ENCODE measurements at places on chromosomes 1 and 21.

GRCh38 chr1:97350662-97351061, 570.2 kb downstream of the DPYD start:
- ATAC-seq, result peak; percentile 19

GRCh38 chr1:184113251-184113650, 61.7 kb downstream of the TSEN15 start:
- ATAC-seq, result no peak

GRCh38 chr1:62194651-62195544, at the start of gene L1TD1:
Gene L1TD1, plus strand, starts transcription at chr1:62194849. Its CDS starts 11,780 bp downstream, at chr1:62206629.
- no peak for ATAC-seq

DNA sequence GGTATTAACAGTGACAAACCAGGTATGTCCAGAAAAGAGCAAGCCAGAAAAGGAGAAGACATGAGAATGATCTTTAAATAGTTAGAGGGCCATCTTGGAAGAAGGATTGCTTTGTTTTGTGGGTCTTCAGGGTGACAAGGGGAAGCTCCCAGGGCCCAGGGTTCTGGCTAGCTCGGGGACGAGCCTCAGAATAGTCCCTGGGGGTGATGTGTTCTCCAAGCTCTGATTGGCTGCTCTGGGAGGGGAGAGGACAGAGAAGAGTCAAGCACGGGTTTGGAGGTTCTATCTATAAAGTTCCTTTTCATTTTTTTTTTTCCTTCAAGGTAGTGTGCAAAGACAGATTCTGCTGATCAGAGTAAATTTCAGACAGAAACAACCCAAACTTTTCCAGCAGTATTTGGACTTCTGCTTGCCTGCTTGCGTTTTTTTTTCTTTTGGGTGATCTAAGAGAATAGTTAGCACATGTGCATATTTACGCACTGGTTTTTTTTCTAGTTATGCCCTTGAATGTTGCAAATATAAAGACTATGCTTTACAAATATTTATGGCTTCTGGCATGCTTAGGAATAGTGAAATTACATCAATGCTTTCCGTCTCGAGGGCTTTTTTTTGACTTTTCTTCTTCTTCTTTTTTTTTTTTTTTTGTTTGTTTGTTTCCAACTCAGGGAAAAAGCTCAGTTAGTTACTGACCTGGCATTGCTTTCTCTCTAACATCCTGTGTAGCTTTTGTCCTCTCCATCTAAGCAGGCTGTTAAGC, 59.7 kb downstream of the ROR1 start:
- ATAC-seq, result no peak

DNA sequence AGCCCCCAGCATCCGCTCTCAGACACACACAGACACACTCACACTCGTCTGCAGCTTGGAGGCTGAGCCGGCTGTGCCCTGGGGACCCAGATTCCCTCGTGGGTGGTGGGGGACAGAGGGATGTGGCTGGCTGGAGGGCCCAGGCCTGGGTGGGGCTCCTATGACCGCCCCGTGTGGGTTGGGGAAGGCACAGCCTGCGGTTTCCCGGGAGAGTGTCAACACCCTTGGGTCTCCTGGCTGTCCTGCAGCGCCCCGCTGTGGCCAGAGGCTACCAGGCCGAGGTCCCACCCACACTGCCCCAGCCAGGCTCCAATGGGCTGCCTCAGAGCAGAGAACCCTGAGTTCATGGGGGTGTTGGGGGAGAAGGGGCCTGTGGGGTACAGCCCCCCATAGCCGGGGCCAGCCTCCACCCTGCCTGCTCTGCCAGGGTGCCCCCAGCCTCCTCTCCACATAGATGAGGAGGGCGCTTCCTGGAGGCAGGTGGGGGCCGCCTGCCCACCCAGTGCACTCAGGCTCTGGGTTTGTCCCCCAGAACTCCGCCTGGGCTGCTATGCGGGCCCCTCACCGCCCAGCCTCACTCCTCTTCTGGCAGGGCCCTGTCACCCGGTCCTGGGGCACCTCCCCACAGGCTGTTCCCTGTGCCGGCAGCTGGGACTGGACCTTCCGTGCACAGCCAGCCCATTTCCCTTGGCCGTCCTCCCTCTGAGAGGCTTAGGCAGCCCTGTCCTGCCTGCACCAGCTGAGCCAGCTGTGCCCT, at the start of gene TTC34:
TSS of gene TTC34 (minus strand) at position 159 of the 757 bp plus-strand sequence. CDS start 866 bp downstream, outside the sequence.
- ATAC-seq, result peak; percentile 62

- ATAC-seq, result no peak
These were observed 13.8 kb downstream of the PIP5K1A start for GRCh38 chr1:151211972-151212705.

- no peak for ATAC-seq
These were observed 11.7 kb upstream of the PLEKHO1 start for GRCh38 chr1:150138044-150138443.

DNA sequence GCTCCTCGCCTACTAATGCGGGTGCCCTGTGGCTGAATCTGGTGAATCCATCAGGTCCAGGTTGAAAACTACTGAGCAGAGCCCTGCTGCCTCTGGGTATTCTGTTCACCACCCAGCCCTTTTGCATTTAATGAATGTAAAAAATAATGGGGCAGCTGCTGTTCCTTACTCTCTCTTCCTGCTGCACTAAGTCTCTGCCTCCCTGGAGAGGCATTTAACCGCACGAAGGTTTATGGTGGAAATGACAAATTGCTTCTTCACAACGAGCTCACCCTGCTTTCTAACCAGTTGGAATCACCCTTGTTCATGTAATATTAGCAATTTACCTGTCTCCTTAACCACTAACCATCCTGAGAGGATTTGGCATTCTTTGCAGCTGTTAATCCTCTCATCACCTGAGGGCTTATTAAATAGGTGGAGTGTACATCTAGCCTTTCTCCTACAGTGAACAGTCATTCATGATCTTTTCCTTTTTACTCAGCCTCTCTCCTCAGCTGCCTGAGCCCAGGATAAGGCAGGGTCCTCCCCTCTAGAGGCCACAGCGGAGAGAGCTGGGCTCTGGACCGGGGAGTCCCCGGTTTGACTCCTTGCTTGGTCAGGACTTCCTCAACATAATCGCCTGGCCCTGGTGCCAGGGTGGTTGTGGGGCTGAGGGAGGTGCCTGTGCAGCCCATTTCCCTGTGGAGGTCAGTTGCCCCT, 97.6 kb downstream of the NOS1AP start:
- no peak for ATAC-seq

- no peak for ATAC-seq
These were observed 11.4 kb downstream of the DMRTB1 start for GRCh38 chr1:53470584-53470983.

DNA sequence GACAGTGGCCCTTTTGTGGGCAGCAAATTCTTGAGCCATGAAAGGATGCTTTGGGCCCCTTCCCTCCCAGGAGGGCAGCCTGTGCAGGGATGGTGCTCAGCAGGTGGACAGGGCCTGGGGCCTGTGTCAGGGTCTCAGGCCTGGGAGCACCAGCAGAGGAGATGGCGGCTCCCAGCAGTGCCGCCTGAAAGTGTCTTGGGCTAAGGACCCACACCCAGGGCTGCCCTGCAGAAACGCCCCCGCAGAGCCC, 23.9 kb downstream of the FTCD start:
- no peak for ATAC-seq

DNA sequence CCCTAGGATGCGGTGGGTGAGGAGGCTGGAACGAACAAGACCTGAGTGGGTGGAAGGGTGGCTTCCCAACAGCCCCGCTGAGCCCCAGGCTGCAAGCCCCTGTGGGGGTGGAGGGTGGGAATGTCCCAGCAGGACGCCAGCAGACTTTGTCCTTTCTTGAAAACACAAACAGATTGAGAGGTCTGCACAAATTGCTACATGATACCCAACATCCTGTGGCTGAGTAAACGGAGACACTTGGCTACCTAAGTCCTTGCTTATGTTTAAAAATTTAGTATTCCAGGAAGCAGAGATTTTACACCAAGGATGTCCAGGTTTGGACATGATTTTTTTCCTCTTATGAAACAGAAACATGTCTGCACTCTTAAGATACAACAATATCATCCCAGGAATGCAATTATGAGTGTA, 11.8 kb upstream of the F3 start:
- ATAC-seq, result no peak

- no peak for ATAC-seq
These were observed 143.4 kb downstream of the ZZZ3 start for GRCh38 chr1:77538956-77539518.

GRCh38 chr21:16085421-16085820, 355.6 kb downstream of the USP25 start:
- ATAC-seq, result no peak

DNA sequence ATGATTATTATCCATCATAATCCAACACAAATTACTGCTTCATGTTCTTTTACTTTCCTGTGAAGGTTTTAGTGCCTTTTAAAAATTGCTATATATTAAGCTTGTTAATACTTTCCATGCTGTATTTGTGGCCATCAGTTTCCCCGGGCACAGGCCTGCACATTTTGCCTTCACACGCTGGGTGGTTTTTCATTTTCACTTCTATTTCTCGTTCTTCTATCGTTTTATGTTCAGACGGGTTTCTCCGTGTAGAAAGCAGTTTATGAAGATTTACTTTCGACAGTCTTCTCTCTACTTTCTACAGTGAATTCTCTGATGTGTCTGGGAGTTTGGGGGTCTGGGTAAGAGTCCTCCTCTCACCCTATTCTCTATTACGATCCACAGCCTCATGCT, 9.5 kb downstream of the RUNX3 start:
- ATAC-seq, result peak; percentile 28

GRCh38 chr1:245463392-245464165, 308.8 kb downstream of the KIF26B start:
- ATAC-seq, result no peak

Measured in activated T-helper 17 cell treated with anti-CD3 and anti-CD28 coated beads, Interleukin-2, amount 50 U/mL, for 72 hours (primary cell).